ENCODE measurements at places on chromosomes 6 and 20.

DNA sequence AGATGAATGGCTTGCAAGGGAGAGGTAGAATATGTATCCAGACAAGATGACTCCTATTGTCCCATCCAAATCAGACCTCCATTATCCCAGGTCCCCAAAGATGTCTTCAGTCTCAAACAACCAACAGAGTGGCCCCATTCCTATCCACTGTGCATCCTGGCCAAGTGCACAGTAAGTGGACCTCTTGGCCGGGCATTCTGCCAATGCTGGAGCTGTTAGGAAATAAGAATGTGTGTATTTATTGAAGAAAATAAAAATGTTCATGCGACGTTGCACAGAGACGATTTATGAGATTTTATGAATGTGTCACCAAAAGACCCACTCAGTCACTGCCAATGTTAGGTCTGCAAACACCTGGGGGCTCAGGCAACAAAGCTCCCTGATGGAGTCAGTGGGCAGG is 196.0 kb downstream of the MAFB start:
- no peak for DNase-seq

- no peak for DNase-seq
These were observed 12.3 kb downstream of the DDX27 start for GRCh38 chr20:49231471-49231870.

DNA sequence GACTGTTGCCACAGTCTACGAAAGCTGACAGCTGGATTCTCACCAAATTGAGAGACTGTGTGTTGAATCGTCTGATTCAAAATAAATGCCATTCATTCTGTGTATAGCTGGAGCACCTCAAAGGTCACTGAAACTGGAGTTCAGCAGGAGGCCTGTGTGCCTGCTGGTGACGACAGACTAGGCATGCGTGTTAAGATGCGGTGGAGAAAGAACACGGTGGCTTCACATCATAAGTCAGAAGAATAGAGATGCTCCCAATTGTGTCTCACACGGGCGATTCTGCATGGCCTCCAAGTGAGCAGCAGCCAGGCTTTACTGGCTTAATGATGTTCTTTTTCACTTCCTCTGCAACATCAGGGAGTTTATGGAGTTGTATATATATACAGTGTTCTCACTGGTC is 32.3 kb downstream of the SNHG17 start:
- no peak for DNase-seq

GRCh38 chr20:50121858-50122271 is 8.9 kb upstream of the UBE2V1 start:
- no peak for DNase-seq

DNA sequence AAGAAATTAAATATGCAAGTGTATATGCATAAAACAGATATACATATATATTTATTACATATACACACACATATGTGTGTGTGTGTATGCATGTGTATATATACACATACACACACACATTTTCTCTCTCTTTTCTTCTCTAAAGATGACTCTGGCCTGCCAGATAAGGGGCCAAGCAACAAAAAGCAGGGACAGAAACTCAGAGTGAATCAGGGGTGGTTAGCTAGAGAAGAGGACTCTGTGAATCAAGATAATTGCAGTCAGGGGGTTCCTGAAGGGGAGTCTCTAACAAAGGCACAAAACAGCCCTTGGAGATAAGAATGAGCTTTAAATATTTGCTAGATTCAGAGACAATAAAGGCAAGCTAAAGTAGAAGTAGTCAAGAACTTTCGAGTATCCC is 650.5 kb downstream of the UTRN start:
- no peak for DNase-seq

GRCh38 chr6:97262676-97263075 is 20.3 kb downstream of the MMS22L start:
- peak; percentile 57 for DNase-seq

- no peak for DNase-seq
These were observed 16.7 kb downstream of the CALHM5 start for GRCh38 chr6:116528133-116528532.

GRCh38 chr20:37238935-37239451 is 22.6 kb downstream of the GHRH start:
- no peak for DNase-seq

GRCh38 chr6:44011350-44011920 is 115.8 kb downstream of the MRPL14 start:
- no peak for DNase-seq

- DNase-seq: no peak
These were observed 17.6 kb upstream of the IER3 start for GRCh38 chr6:30761791-30762429.

- DNase-seq: no peak
These were observed 26.2 kb downstream of the CDH4 start for GRCh38 chr20:61278296-61278695.

GRCh38 chr6:39945626-39946025 is 11.4 kb upstream of the MOCS1 start:
- DNase-seq: no peak

- peak; percentile 91 for DNase-seq
These were observed at the start of gene RIPOR2 for GRCh38 chr6:24935366-24936152. Gene RIPOR2 (minus strand): TSS chr6:24935960. CDS start chr6:24935898, 62 bp downstream.

DNA sequence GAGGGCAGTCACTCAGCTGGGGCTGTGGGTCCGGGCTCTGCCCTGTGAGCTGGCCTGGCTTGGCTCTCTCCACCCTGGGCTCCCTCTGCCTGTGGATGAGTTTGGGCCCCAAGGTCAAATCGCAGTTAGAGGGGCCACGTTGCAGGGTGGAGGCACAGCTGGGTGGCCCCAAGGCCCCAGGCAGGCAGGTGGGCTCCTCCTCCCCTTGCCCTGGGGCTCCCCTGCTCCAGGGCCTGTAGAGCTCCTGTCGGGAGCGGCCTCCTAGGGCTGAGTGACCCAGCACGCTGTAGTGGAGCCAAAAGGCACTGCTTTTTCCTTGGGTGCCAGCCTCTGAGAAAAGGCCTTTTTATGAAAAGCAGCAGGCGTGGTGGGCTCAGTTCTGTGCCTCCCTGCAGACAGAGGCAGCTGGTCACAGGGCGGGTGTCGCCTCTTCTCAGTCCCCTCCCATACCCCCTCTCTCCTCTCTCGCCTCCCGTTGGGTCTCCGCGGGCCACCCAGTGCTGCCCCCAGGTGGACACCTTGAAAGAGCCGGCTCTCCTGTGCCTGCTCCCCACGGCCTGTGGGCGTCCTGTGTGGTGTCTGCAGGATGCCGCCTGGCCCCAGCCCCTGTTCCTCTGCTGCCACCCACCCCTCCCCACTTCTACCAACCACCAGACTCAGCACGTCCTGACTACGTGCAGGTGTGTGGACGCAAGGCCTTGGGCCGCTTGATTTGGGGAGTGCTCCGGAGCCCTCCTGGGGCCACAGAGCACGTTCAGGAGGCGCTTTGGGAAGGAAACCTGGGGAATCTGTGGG is 13.2 kb downstream of the SS18L1 start:
- peak; percentile 45 for DNase-seq

GRCh38 chr20:20435453-20435852 is 67.5 kb downstream of the INSM1 start:
- no peak for DNase-seq

GRCh38 chr6:56668158-56668557 is 25.5 kb upstream of the DST start:
- DNase-seq: no peak

- DNase-seq: no peak
These were observed 161.1 kb upstream of the AKAP12 start for GRCh38 chr6:151078655-151079054.

GRCh38 chr20:57076152-57076652 is 190.2 kb downstream of the BMP7 start:
- DNase-seq: no peak

DNA sequence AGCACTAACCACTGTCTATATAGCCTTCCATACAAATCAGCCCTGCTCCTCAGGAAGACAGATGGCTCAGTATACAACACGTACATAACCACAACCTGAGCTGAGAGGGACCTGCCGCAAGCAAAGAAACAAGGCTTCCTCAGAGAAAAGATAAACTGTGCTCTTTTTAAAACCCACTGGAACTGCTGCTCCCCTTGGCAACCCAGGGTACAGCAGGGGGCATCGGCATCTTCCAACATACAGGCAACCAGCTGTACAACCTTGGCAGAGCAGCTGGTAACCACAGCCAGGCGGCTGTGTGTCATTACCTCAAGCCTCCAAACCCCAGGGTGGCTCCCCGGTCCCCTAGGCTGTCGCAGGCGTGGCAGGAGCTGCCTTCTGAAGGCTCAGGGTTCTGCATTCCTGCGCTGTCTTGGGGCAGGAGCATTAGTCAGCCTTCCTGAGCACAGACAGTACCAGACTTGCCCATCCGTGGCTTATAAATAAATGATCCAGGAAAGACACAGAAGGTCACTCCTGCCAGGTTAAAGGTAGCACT is 249.5 kb downstream of the ADGRG6 start:
- no peak for DNase-seq

DNA sequence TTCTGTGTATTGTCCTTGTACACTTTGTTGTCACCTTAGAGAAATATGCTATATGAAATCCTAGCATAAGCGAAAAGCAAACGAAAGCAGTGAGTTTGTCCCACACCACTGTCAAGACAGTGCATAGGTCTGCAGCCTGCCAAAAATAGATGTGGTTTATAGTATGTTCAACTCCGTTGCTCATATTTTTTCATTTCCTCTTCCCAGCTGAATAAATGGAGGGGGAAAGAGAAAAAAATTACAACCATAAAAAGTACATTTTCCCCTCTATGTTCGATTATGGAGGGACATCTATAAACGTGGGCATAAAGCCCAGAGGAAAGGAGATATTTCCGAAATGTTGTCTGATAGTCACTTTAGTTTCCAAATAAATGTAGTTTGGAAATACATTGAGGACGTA is 25.8 kb downstream of the PRL start:
- DNase-seq: no peak

- DNase-seq: no peak
These were observed 166.9 kb downstream of the JARID2 start for GRCh38 chr6:15412767-15413166.

DNA sequence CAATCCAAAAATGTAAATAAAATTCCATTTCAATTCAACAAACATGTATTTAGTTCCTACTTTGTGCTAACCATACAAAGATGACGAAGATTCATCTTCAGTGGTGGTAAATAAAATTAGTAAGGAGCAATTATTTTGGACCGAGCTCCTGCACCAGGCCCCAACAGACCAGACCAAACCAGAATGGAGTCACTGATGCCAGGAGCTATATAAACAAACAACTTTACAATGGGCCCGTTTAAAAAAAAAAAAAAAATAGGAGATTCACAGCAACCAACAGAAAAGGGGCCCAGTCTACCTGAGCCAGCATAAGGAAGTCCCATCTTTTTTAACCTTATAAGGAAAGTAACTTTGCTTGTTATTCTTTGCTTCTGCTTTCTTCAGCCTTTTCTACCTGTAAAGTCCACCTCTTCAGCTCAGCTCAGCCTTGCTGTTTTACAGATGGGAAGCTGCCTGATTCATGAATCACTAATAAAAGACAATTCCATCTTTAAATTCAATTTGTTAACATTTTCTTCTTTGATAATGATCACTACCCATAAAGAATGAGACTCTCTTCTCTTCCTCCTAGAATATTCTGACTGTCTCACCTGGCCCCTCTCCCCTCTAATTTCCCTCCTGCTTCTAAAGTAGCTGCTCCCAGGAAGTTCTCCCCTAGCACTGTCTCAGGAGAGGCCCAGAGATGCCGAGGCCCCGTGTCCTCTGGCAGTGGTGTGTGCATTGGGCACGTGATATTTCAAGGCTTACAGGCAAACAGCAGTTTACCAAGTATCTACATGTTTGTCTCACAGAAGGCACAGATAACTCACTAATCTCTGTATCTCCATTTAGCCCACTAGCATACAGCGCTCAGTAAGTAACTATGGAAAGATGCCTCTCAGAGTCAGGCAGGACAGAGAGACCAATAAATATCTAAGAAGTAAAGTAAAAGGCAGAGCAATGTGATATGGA is 8.4 kb downstream of the MBOAT1 start:
- no peak for DNase-seq

Data from inflammatory macrophage treated with lipopolysaccharide for 4 hours (primary cell).